ENCODE measurements at places on chromosomes 1 and 21. TPM values are rescaled to one million over a fixed set of nuclear protein-coding genes. Genes with fewer than 3 reads are reported as not detected.

RNF223 gene
- not detected for total RNA-seq

RIPK4 gene
- total RNA-seq, result 0.19 TPM

PRCC gene
- total RNA-seq, result 76.0 TPM

ETV3L gene
- total RNA-seq, result not detected

TSPAN1 gene
- total RNA-seq, result not detected

GRCh38 chr1:3501856-3502640, 47.6 kb downstream of the ARHGEF16 start:
- no peak overlapping the region for H3K4me3 ChIP-seq
- H3K36me3 ChIP-seq, result no peaks in the 10 kb centered on the region
- no peak for DNase-seq
- no peaks in the 10 kb centered on the region for H3K4me1 ChIP-seq
- no peaks in the 10 kb centered on the region for H3K27me3 ChIP-seq

GRCh38 chr1:156276532-156276931, 6.1 kb downstream of the SMG5 start:
- peaks cover 36% of the 10 kb centered on the region for H3K36me3 ChIP-seq
- H3K4me3 ChIP-seq, result no peak overlapping the region
- no peak for DNase-seq
- H3K27me3 ChIP-seq, result no peaks in the 10 kb centered on the region

DNA sequence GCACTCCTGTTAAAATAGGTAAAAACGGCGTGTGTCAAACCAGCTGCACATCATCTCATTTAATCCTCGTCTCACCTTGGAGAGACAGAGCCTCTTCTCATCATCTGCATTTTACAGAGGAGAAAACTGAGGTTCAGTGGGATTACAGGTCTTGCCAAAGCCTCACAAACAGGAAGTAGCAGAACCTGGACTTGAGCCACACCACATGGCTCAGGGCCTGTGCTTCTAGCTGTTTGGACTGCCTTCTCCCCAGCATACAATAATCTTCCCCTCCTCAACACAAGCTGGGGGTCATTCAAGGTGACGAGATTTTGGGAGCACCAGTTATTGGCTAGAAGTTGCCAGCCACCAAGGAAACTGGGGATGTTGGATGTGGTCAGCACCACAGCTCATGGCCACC, 167.9 kb upstream of the ZC3H12A start:
- no peaks in the 10 kb centered on the region for H3K36me3 ChIP-seq
- H3K4me1 ChIP-seq, result peaks cover 3% of the 10 kb centered on the region
- DNase-seq, result no peak
- no peaks in the 10 kb centered on the region for H3K27me3 ChIP-seq

DNA sequence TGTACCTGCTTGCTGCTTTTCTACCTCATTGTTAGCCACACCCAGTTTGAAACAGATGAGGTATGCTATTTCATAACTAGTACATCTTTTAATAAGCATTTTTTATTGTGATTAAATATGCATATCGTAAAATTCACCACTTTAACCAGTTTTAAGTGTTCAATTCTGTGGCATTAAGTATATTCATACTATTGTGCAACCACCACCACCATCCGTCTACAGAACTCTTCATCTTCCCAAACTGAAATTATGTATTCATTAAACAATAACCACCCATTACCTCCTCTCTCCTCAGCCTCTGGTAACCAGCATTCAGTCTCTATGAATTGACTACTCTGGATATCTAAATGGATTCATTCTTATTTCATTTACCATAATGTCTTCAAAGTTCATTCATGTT, 20.1 kb downstream of the DR1 start:
- H3K4me1 ChIP-seq, result peaks cover 15% of the 10 kb centered on the region
- no peaks in the 10 kb centered on the region for H3K27me3 ChIP-seq
- H3K4me3 ChIP-seq, result no peak overlapping the region
- peaks cover 43% of the 10 kb centered on the region for H3K36me3 ChIP-seq
- DNase-seq, result no peak

GRCh38 chr1:151990058-151990855, 3.4 kb downstream of the S100A10 start:
- peaks cover 62% of the 10 kb centered on the region for H3K4me1 ChIP-seq
- DNase-seq, result no peak
- H3K27ac ChIP-seq, result peak overlapping the region; percentile 21
- peak overlapping the region; percentile 57 for H3K4me3 ChIP-seq
- H3K36me3 ChIP-seq, result peaks cover 49% of the 10 kb centered on the region
- H3K27me3 ChIP-seq, result no peaks in the 10 kb centered on the region

GRCh38 chr1:245800901-245801605, 646.3 kb downstream of the KIF26B start:
- no peak overlapping the region for H3K4me3 ChIP-seq
- no peaks in the 10 kb centered on the region for H3K27me3 ChIP-seq
- no peaks in the 10 kb centered on the region for H3K36me3 ChIP-seq
- no peaks in the 10 kb centered on the region for H3K4me1 ChIP-seq
- no peak for DNase-seq

- H3K27ac ChIP-seq, result no peak overlapping the region
- no peaks in the 10 kb centered on the region for H3K36me3 ChIP-seq
- H3K4me3 ChIP-seq, result no peak overlapping the region
These were observed 50.7 kb downstream of the EBNA1BP2 start for GRCh38 chr1:43121256-43121900.

DNA sequence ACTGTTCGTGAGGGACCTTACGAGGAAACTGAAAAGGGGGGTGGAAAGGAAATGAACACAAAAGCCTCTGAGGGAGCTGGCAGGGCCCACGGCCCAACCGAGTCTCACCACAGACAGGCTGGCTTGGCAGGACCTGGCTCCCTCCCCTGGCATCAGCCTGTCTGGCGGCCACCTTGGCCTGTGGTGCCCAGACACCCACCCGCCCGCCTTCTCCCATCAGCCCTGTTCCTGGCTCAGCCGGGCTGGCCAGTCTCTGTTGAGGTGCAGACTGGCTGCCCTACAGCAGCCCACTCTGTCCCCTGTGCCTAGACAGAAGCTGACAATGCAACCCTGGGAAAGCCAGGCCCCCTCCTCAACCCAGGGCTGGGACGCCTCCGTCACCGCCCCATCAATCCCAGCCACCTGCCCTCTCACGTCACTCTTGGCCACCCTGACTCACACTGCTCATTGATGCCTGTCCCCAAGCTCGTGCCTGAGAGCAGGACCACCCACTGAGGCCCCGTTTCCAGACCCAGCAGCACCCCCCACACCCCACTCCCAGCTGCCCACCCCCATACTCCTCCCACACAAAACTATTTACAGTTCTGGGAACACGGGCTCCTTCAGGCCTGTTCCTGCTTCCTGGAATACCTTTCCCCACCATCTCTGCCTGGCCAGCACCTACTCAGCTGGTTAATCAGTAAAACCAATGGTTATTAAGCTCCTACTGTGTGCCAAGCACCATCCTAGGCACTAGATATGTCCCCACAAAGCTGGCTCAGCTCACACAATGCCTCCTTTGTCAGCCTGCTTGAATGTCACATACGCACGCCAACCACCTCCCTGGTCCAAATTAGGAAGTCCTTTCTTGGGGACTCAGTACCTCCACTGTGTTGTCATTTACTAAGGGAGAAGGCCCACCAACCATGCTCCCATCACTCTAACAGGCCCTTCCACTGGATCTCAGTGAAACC, 22.7 kb downstream of the SDC3 start:
- no peaks in the 10 kb centered on the region for H3K4me1 ChIP-seq
- peaks cover 31% of the 10 kb centered on the region for H3K27me3 ChIP-seq
- DNase-seq, result no peak
- no peak overlapping the region for H3K27ac ChIP-seq
- H3K36me3 ChIP-seq, result no peaks in the 10 kb centered on the region
- H3K4me3 ChIP-seq, result no peak overlapping the region

DNA sequence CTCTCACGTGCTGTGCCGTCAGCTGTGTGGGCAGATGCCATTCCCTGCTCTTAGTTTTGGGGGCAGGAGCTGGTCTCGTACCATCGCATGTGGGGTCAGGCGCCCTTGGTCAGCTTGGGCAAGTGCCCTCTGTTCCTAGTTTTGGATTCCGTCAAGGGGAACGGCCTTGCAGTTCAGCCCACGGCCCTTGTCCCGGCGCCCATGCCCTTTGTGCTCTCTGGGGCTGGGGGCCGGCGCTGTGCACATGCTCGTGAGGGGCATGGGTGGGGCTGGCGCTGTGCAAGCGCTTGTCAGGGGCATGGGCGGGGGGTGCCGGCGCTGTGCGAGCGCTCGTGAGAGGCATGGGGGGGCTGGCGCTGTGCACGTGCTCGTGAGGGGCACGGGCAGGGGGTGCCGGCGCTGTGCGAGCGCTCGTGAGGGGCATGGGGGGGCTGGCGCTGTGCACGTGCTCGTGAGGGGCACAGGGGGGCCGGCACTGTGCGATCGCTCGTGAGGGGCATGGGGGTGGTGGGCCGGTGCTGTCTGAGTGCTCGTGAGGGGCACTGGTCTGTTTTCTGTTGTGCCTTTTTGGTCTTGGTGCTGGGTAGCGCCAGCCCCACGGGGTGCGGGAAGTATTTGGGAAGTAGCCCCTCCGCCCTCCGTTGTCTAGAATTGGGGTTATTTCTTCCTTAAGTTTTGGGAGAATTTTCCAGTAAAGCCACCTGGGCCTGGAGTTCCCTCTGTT, 29.5 kb upstream of the DIP2A start:
- peak overlapping the region; percentile 73 for H3K27ac ChIP-seq
- no peak for DNase-seq
- no peaks in the 10 kb centered on the region for H3K27me3 ChIP-seq
- H3K4me3 ChIP-seq, result no peak overlapping the region

GRCh38 chr21:25126564-25126963, 480.7 kb downstream of the MRPL39 start:
- DNase-seq, result no peak
- no peak overlapping the region for H3K4me3 ChIP-seq
- H3K4me1 ChIP-seq, result no peaks in the 10 kb centered on the region
- no peak overlapping the region for H3K27ac ChIP-seq

DNA sequence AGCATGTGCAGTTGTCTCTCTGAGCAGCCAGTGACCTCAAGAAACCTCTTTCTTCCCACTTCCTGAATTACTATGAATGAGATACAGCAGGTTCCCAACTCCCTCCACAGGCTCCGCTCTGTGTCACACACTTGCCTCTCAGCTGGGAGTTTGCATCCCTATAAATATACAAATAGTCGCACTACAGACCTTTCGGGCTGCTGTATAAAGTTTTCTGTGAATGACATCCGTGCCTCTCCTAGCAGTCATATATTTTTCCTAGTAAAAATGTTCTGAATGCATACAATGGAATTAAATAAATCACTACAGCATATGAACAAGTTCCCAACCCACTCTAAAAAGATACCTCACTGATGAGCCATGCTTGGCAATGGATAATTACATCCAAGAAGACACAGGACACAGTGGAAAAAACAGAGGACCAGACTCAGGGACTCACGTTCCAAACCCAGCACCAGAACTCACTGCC, 66.8 kb downstream of the CAPZB start:
- DNase-seq, result no peak
- H3K36me3 ChIP-seq, result peaks cover 26% of the 10 kb centered on the region
- no peaks in the 10 kb centered on the region for H3K27me3 ChIP-seq
- H3K27ac ChIP-seq, result peak overlapping the region; percentile 51
- H3K4me1 ChIP-seq, result peaks cover 26% of the 10 kb centered on the region

DNA sequence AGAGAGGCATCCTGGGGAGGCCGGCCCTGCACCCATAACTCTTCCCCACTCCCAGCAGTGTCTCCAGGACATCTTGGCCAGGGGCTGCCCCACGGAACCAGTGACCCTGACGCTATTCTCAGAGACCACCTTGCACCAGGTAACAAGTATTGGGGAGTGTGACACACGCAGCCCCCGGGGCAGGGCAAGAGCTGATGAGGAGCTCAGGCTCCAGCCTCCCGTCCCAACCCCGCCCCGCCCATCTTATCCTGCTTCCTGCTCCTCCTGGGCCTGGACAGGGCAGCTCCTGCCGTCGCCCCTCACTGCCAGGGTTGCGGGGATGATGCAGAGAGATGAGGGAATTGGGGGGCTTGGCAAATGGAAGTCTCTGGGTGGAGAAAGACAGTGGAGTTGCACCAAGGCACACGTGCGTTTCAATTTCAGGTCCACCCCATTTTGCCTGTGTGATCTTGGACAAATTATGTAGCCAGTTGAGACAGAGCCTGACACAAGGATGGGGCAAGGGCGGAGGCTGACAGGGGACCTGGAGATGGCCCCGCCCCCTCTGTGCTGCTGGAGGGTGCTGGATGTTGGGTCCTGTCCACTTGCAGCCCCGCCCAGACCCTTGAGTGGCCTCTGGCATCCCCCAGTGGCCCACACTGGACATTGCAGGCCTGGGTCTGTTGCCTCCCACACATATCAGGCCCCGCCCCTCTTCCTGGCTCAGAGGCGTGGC, 10.7 kb downstream of the CLCNKA start:
- H3K27ac ChIP-seq, result no peak overlapping the region
- peak; percentile 66 for DNase-seq
- no peak overlapping the region for H3K4me3 ChIP-seq
- H3K36me3 ChIP-seq, result no peaks in the 10 kb centered on the region
- H3K4me1 ChIP-seq, result no peaks in the 10 kb centered on the region
- peaks cover 11% of the 10 kb centered on the region for H3K27me3 ChIP-seq

GRCh38 chr1:178566187-178566586, 53.3 kb downstream of the TEX35 start:
- H3K27ac ChIP-seq, result no peak overlapping the region
- H3K36me3 ChIP-seq, result no peaks in the 10 kb centered on the region
- H3K27me3 ChIP-seq, result peaks cover 2% of the 10 kb centered on the region
- no peak overlapping the region for H3K4me3 ChIP-seq
- no peaks in the 10 kb centered on the region for H3K4me1 ChIP-seq

DNA sequence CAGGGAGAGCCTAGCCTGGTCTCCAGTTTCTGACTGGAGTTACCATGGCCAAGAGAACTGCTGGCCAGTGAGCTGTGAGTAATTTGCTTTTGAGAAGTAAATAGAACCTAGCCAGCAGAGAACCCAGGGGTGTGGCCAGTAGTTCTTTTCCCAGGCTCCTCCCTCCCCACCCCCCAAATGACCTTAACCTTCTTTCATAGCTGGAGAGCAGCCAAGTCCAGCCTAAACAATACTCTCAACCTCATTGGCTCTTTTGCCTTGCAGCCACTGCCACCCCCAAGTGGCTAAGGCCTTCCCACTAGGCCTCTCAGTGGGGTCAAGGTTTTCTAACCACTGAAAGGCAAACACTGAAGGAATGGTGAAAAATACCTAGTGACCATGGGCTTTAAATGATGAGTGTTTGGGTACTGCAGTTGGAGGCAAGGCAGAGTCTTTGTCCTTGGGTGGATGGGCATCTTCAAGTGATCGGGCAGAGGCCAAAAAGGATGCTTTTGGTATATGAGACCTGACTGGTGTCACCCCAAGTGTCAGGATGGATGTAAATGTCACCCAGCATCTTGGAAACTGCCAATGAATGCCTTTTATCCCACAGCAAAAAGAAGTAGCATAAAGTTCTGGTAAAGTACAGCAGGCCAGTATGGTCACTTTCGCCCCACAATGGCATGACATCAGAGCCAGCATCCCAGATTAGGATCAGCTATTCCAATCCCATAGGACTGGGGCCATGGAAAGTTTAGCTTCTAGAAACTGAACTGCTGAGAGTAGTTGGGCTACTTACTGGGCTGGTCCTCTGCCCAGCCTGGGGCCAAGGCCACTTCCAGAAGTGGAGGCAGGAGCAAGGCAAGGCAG, 3.5 kb upstream of the PIGV start:
- H3K27me3 ChIP-seq, result no peaks in the 10 kb centered on the region
- peaks cover 37% of the 10 kb centered on the region for H3K36me3 ChIP-seq
- no peak overlapping the region for H3K4me3 ChIP-seq
- DNase-seq, result no peak

- no peak overlapping the region for H3K4me3 ChIP-seq
- H3K27ac ChIP-seq, result no peak overlapping the region
- H3K4me1 ChIP-seq, result peaks cover 7% of the 10 kb centered on the region
- DNase-seq, result no peak
- peaks cover 20% of the 10 kb centered on the region for H3K36me3 ChIP-seq
These were observed 150.8 kb upstream of the SGIP1 start for GRCh38 chr1:66383168-66383567.

- H3K36me3 ChIP-seq, result no peaks in the 10 kb centered on the region
- no peak overlapping the region for H3K4me3 ChIP-seq
- peaks cover 13% of the 10 kb centered on the region for H3K27me3 ChIP-seq
- no peaks in the 10 kb centered on the region for H3K4me1 ChIP-seq
- no peak for DNase-seq
These were observed 88.8 kb downstream of the NR5A2 start for GRCh38 chr1:200116324-200116723.

Measured in activated naive CD8-positive, alpha-beta T cell treated with anti-CD3 and anti-CD28 coated beads, Interleukin-2, amount 10 ng/mL, durations not matched to agents 7 days and 5 days (primary cell).